ENCODE measurements at places on chromosomes 1 and 21.

DNA sequence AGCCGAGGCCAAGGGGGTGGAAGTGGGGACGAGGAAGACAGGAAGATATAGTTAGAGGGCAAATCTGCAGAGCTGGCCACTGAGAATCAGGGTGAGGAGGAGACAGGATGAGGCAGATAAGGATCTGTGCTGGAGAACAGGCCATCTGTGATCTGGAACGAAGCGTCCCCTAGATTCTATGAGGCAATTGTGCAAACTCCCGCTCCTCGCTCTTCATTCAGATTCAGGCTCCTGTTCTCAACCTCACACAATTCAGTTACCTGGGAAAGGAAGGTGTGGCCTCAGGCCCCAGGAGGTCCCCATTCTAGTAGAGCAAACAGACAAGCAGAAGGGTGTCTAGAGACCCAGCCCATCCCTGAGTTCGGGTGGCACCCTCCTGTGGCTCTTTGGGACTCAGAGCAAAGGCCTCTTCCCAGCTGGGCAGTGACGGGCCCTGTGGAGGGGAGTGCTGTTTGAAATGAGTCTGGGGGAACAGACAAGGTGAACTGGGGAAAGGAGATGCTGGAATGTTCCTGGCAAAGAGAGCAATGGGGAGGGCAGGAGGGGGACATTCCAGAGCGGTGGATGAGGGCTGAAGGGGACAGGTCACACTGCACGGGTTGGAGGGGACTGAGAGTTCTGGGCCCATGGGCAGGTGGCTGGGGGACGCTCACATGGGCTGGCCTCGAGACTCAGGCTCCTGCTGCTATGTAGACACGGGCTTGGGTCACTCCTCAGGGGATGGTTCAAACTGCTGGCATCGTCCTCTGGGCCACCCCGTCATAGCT is 39.9 kb upstream of the AJAP1 start:
- DNase-seq, result no peak

DNA sequence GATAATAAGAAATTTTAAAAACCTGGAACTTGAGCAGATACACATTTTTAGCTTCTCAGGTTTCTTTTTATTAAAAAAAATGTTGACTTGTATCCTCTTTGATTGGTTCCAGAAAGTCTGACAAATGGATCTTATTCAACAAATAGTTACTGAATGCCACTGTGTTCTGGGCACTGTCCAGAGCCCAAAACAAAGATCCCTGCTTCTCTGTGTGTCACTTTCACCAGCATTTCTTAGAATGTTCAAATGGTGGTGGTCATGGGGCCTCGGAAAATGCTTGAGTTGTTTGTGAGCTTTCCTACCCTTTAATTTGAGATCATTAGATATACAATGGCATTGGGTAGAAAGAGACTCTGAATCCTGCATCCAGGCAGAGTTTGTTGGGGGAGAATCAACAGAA is 19.9 kb downstream of the ACTN2 start:
- no peak for DNase-seq

- DNase-seq, result no peak
These were observed 169.1 kb downstream of the C1orf21 start for GRCh38 chr1:184555665-184556641.

- no peak for DNase-seq
These were observed 136.4 kb upstream of the FAM78B start for GRCh38 chr1:166302989-166303758.

- DNase-seq, result no peak
These were observed 13.3 kb downstream of the PTCH2 start for GRCh38 chr1:44829506-44830384.

- DNase-seq, result no peak
These were observed 631.9 kb upstream of the ADGRL4 start for GRCh38 chr1:79638382-79638781.

GRCh38 chr1:210363119-210363518 is 34.4 kb downstream of the HHAT start:
- DNase-seq, result no peak

DNA sequence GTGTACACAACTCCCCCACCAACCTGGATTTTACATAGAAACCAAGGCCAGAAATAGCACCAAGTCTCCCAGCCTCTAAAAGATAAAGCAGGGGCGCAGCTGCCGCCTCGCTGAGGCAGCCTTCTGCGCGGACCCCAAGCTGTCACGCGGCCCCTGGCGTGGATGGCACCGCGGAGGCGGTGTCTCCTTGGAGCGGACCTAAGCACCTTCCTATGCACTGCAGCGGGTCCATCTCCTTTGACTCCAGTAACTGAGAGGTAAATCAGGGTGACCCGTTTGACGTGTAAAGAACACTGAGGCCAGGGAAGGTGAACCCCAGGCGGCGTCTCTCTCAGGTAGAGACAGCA is 17.0 kb downstream of the ZNF697 start:
- no peak for DNase-seq

GRCh38 chr1:228148196-228148861 is 1.4 kb upstream of the GJC2 start:
- no peak for DNase-seq

- DNase-seq, result no peak
These were observed 17.4 kb downstream of the DNM3 start for GRCh38 chr1:171858696-171859095.

DNA sequence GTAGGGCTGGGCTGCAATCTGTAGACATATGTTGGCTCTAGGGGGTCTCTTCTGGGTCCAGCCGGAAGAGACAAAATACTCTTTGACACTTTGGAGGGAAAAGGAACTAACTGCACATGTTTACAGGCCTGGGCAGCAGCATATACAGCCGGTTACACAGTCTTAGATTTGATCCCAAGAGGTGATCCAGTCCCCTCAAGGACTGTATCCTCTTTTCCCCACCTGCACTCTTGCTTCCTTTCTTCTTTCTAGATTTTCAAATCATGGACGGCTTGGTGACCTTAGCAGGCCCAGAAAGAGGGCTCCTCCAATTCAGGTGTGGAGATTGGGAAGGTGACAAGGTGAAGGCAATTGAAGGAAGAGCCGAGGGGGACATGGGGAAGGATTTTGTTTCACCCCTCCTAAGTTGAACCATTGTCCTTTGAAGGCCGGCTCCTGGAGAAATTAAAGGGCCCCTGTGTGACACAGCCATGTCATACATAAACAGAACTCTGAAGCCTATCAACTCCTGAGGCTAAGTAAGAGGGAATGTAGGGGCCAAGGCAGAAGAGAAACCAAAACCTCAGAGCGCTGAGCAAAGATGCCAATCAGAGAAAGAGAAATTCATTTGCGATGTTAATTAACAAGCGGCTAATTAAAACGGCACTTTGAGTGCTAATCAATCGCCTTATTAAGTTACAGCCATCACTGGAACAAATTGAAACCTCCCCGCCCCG is 5.9 kb upstream of the BARHL2 start:
- DNase-seq, result no peak

DNA sequence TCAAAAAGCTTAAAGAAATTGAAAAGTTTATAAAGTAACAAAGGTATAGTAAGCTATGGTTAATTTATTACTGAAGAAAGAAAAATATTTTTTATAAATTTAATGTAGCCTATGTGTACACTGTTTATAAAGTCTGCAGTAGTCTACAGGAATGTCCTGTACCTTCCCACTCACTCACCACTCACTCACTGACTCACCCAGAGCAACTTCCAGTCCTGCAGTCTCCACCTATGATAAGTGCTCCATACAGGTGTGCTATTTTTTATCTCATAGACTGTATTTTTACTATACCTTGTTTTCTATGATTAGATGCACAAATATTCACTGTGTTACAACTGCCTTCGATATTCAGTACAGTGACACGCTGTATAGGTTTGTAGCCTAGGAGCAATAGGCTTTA is 106.6 kb downstream of the NR5A2 start:
- no peak for DNase-seq

DNA sequence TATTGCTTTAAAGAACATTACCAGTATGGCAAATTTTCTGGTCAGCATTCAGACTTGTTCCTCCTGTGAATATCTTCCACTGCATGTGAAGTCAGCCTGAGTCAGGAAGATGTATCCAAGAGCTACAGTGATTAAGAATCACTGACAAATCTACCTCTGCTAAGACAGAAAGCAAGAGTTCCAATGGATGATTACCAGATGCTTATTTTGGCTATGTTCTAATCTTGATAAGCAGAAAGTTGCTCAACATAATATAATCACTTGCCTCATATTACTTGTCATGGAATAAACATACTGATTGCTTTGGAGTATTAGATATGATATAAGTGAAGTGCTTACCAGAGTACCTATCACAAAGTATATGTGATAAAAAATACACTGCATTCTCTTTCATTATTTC is 738.1 kb downstream of the ADGRL2 start:
- DNase-seq, result no peak

- DNase-seq, result no peak
These were observed 254.7 kb downstream of the LRRIQ3 start for GRCh38 chr1:73943270-73943669.

DNA sequence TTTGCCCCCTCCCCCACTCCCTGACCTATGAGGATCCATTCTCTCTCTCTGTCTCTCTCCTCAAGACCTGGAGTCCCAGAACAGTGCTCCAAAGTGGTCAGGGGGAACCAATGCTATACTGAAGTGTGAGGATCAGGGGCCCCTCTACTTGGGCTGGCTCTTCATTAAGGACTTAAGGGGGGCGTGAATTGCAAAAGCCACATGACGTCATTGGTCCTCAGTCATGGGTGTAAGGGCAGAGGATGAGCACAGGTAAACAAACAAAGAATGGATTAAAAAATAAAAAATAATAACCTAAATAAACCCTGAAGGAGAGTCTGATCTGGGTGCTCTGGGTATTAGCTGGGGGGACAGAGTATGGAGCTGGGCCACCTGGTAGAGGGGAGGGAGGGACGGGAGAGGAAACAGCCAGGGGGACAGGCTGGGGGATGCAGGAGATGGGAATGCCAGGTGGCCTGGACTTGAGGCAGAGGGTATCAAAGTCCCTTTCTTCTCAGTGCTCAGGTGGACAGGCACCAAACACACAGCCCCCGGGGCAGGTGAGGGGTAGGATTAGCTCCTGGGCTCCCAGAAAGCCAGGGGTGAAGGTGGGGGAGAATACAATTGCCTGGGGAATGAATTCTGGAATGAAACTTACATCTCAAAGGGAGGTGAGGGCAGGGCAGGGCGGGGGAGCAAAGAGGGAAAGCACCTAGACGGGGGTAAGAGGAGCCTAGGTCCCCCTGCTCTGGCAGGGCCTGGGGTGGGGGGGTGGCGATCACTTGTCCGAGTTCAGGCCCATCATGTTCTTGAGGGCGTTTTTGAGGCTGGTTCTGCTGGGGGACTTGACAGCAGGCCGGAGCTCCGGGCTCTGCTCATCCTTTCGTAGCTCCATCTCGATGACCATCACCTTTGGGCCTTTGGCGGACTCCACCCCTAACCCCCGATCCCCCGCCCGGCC is 4.6 kb downstream of the MPZ start:
- DNase-seq, result no peak

GRCh38 chr1:78683079-78683478 is 33.4 kb downstream of the IFI44 start:
- DNase-seq, result no peak

DNA sequence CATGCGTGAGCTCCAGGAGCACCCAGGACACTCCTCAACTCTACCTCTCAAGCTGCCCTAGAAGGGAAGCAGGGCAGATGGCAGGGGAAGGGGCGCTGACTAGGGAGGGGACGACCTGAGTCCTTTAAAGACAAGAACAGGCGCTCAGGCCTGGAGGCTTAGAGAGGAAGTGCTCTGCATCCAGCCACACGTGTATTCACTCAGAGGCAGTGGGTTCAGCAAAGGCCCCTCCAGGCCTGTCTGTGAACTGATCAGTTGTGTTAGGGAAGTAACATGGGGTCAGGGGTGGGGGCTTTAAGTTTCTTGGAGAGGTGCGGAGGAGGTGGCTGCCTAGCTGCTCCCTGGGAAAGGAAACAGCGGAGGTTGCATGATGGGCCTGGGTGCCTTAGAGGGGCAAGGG is 37.1 kb upstream of the ARF1 start:
- no peak for DNase-seq

- no peak for DNase-seq
These were observed 12.9 kb downstream of the MORN1 start for GRCh38 chr1:2378441-2378851.

- no peak for DNase-seq
These were observed 744 bp upstream of the DDX20 start for GRCh38 chr1:111754984-111755330.

DNA sequence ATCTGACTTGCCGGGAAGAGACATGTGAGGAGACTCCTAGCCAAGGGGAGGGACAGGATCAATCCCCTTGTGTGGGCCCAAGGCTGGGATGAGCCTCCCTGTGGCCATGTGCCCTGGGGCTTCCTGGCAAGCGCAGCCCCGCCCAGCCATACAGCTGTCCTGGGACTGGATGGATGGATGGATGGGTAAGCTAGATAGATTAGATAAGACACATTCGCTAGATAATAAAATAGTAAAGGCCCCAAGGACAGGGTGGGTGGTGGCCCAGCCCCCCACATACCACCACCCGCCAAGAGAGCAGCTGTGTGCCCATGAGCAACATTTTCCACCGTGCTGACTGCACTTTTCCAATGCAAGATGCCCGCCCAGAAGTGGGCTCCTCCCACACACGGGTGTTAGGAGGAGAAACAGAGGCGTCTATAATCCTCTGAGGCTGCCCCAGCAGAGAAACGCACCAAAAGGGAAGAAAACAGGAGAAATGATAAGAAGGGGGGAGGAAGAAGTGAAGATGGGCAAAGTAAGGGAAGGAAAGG is 25.1 kb downstream of the ZBTB17 start:
- DNase-seq, result peak; percentile 74

GRCh38 chr1:159289060-159289459 is 13.1 kb upstream of the FCER1A start:
- no peak for DNase-seq

All from stimulated activated CD8-positive, alpha-beta memory T cell treated with anti-CD3 and anti-CD28 coated beads, Interleukin-2, amount 100 ng/mL, for 48 hours (primary cell).